ENCODE measurements at places on chromosomes 5 and 9. TPM values are rescaled to one million over a fixed set of nuclear protein-coding genes. Genes with fewer than 3 reads are reported as not detected.

GRCh38 chr5:116571568-116572349 lies 2.9 kb downstream of the SEMA6A start:
- peak; percentile 24 for DNase-seq

- DNase-seq: no peak
These were observed 237.2 kb downstream of the ROR2 start for GRCh38 chr9:91712811-91713210.

DNA sequence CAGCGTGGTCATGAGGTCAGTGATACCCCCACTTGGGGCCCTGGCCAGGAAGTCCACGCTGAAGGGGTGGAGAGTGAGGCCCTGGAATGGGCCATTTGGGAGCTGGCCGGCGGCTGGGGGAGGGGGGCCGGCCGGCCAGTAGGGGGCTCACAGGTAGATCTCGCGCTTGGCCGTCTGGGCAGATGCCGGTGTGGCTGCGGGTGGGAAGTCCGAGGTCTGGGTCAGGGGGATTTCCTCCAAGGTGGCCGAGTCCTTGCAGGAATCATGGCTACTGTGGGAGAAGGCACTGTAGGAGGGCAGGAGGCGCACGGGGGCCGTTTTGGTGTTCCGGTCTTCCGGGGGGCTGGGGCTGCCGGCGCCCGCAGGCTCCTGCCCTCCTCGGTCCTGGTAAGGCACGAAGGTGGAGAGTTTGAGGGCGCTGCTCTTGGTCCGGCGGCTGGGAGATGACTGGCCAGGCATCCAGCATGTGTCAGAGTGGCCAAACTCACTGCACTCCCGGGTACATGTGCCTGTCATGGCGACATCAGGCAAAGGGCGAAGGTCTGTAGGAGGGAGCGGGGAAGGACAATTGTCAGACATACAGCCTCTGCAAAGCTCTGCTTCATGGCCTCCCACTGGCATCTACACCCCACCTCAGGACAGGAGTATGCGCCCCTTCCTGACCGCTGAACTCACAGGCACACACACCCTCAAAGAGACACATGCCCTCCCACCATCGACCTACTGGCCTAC lies 24.1 kb downstream of the PCDH1 start:
- no peak for DNase-seq

GRCh38 chr9:131874447-131874846 lies 134.6 kb upstream of the RAPGEF1 start:
- DNase-seq: no peak

GRCh38 chr5:97545886-97546535 lies 363.0 kb upstream of the RIOK2 start:
- no peak for DNase-seq

DNA sequence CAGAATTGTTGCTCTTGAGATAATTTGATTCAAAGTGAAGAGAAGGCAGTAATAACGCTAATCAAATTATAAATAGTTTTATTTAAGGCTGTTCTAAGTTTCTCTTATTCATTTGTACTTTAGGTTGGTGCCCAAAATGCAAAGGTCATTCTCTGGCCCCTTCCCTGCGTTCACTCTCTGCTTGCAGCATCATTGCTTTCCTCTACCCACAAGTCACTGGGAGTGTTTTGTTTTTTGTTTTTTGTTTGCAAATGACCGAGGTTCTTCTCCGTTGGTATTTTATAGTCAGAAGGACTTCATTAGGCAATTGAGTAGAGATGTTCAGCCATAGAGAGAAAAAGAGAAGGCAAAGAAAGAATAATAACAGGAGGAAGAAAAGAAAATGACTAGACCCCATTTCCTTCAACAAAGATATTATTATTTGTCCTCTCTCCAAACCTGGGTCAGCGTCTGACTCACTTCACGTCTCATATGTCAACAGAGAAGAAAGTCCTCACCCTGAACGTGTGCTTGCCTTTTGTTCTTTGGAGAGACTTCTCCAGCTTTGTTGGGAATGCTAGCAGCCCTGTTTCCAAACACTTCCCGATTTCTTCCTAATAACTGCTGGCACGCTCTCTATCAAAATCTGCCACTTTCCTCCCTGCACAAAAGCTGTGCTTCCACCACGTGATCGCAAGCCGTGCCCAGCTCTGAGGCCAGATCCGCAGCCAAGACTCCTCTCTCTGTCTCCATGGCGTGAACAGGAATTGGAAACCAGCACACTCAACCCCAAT lies 119.8 kb downstream of the EBF1 start:
- DNase-seq: peak; percentile 89

Gene MSH3
- total RNA-seq: 14.9 TPM

Gene SOX30
- total RNA-seq: not detected
